Activated gamma-delta T cell (primary cell): ENCODE measurements at places on chromosomes 3 and 15.

DNA sequence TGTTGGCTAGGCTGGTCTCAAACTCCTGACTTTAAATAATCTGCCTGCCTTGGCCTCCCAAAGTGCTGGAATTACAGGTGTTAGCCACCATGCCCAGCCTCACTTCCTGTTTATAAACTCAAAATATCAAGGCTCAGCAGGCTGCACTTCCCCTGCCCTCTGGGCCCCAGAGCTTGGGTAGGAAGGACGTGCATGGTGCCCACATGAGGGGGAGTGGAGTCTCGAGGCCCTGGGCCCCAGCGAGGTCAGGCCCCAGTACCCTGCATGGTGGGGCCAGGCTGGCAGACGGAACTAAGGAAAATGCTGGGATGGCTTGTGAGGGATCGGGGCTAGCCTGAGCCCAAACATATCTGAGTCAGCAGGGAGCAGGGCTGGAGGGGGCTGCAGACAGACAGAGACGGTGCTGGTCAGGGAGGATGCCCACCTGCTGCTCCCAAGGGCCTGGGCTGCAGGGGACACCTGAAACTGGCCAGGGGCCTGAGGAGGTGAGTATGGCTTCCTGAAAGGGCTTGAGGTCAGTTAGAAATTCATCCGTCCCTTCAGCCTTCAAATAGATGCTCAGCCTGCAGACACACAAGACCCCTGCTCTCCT lies 5.1 kb downstream of the SPTBN5 start:
- no peak for DNase-seq

- DNase-seq: no peak
Observed at GRCh38 chr15:70473581-70474370, 289.6 kb downstream of the UACA start.

GRCh38 chr3:38473229-38473628 lies 19.5 kb downstream of the ACVR2B start:
- DNase-seq: no peak

- no peak for DNase-seq
Observed at GRCh38 chr3:122576174-122576940, 1.1 kb upstream of the PARP15 start.

GRCh38 chr3:175426805-175427204 lies 567.7 kb downstream of the NAALADL2 start:
- DNase-seq: no peak
